ENCODE measurements at places on chromosomes 6 and 20.

- no peak for DNase-seq
Observed at GRCh38 chr6:143549221-143549948, 37.9 kb upstream of the FUCA2 start.

DNA sequence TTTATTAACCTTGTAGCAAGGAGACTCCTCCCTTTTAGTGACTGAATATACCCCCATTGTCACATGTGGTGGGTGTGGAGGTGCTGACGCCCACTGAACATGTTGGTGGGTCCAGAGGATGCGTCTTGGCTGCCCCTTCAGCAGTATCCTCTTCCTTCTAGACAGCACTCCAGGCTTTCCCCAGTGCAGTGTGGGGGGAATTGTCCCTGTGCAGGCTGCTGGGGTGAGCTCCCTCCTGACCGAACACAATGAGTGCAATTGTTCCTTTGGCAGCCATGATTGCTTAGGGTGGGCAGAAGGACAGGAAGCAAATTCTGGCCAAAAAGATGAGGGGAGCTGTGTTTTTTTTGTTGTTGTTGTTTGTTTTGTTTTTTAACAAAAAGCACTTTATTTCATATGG is 209.3 kb upstream of the PDE10A start:
- DNase-seq, result no peak

DNA sequence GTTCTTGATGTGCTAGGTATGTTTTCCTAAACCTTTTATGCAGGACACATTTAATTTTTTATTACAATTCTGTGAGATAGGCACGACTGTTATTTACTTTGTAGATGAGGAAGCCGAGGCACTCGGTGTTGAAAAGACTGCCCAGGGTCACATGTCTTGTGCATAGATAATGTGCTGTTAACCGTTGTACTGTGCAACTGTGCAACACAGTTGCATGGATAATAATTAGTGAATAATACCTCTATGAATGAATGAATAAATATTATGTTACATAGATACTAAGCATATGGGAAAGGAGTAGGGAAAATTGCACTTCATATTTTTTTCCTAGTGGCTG is 60.3 kb upstream of the DEK start:
- no peak for DNase-seq

GRCh38 chr6:106628658-106629102 is 618 bp downstream of the RTN4IP1 start:
- DNase-seq, result no peak

DNA sequence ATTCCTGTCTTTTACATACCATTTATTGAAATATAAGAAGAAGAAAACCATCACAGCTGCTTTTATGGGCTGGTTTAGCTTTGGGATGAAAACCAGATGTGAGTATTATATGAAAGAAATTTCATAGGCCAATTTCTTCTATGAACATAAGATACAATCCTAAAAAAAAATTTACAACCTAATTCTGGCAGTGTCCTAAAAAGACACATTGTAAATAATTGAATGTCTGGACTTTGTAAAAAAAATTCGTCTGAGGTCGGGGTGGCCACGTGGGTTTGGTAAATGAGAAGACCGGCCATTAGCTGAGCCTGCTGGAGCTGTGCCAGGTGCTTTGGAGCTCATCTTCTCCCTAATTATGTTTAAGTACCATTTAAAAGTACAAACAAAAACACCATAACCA is 26.8 kb downstream of the DACT2 start:
- DNase-seq, result no peak

DNA sequence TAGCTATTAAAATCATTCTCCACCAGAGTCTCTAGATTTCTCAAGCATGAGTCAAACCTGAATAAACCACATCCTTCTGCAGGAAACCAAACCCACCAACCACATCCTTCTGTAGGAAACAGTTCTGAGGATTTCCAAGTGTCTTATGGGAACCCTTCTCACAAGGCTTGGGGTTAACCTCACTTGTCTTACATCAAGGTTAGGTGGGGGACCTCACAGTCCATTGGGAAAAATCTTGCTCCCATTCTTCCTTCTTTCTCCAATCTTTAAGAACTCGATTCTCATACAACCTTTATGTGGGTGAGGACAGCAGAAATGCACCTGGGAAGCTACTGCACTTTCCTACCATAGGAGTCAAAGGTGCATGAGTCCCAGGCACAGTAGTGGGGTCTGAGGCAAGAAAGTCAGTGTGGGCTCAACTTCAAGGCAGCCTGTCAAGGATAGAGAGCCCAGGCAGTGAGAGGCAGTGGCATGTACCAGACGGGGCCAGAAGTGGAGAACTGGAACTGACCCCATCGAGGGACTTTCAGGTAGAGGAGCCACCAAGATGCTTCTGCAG is 114.5 kb downstream of the SLC22A3 start:
- peak; percentile 51 for DNase-seq

DNA sequence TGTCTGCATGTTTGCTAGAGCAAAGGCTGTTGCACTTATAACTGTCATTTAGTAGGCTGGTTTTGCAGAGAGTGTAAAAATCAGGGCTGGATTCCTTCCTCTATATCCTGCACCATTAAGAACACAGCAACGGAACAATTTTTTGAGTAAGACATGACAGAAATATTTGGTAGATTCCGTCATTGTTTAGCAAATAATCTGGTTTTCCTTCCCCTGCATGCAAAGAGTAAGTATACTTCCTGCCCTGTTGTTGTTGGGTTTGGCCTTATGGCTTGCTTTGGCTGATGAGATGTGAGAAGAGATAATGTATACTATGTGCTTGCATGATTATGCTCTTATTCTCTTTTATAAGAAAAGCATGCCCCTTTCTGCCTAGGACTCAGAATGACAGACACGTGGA is 23.8 kb downstream of the MANEA start:
- no peak for DNase-seq

GRCh38 chr6:20747991-20748390 is 213.7 kb downstream of the CDKAL1 start:
- no peak for DNase-seq

DNA sequence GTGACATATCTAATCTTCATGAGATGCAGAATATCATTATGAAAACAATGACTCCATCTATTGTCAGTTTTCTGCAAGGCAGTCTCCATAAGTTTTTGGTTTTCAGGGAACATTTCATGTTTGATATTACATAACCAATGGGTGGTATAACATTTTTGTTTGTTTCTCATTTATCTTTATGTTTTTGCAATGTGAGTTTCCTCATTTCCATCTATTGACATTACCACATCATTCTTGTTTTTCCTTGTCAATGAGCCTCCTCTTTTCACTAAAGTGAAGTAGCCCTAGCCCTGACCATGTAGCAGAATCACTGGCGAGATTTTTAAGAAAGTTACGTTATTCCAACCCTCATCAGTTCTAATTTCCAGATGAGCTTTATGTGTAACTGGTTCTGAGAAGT is 4.4 kb downstream of the EFHC1 start:
- no peak for DNase-seq

- DNase-seq, result no peak
Observed at GRCh38 chr6:36934901-36935300, 19.6 kb upstream of the PI16 start.

DNA sequence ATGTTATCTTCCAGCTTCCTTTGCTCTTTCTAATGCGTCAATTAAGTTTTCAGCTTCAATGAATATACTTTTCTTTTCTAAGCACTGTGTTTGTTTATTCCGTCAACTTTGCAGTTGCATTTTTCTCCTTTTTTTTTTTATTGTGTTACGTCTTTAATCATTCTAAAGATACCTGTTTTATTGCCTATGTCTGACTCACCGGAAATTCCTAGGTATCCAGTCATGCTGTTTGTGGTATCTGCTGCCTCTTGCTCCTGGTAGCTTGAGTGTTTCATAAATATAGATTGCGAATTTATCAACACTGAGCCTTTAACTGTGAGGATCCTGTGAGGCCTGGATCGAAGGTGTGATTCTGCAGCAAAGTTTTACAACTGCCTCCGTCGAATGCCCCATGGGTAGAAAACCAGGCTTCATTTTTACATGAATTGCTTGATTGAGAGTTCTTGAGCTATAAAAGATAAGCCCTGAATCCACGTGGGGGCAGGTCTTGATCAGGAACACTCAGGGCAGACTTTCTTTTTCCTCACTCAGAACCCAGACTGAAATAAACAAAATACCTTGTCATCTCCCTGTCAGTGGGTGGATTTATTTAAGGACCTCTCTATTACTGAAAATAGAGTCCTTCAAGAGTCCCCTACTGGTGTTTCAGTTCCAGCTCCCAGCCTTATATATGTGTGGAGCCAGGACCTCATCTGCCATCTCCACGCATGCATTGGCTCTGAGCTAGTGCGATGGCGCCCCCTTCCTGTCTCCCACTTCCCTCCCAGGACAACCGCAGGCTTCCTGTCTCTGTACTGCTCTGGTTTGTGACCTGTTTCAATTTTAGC is 60.1 kb upstream of the LRRC1 start:
- no peak for DNase-seq

- no peak for DNase-seq
Observed at GRCh38 chr6:159425421-159425820, 256.2 kb downstream of the FNDC1 start.

GRCh38 chr6:49121970-49122369 is 341.1 kb downstream of the MMUT start:
- no peak for DNase-seq

DNA sequence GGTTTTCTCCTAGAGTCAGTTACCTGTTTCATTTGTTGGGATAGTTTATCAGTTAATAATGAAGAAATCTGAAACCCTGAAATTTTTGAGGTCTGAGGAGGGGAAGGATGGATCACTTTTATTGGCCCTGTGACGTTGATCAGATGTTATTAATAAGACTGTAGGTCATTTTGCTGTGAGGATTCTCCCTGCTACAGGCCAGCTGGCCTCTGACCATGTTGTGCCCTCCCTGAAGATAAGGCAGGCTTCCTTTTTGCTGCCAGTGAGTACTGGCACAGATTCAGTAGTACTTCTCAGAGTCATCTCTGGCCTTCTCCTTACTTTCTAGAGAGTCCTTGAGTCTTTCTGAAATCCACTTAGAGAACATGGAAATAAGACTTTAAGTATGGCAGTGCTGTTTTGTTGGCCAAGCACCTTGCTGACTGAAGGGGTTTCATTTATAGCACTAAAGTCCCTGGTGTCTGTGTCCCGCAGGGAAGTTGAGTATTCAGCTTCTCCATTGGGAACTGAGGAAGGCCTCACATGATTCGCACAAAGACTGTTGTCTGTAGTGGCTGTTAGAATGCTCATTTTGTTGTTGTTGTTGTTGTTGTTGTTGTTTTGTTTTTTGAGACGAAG is 202.6 kb downstream of the DTNBP1 start:
- no peak for DNase-seq

DNA sequence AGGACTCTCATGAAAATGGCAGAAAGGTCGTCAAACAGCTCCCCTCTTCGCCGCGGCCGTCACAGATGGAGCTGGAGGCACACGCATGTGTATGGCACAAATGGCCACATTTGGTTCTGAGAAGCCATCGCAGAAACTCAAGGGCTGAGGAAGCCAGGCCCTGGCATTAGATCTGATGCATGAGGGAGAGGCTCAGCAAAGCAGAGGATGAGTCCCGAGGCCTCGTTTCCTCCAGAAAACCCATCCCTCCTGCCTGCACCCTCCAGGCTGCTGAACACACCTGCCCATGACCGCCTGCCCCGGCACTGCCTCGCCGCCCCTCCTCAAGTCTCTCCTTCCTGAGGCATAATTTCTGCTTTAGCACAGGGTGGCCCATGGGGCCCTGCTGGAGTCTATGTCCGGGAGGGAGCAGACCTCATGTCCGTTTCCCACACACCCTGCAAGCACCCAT is 240.3 kb downstream of the DLL1 start:
- no peak for DNase-seq

DNA sequence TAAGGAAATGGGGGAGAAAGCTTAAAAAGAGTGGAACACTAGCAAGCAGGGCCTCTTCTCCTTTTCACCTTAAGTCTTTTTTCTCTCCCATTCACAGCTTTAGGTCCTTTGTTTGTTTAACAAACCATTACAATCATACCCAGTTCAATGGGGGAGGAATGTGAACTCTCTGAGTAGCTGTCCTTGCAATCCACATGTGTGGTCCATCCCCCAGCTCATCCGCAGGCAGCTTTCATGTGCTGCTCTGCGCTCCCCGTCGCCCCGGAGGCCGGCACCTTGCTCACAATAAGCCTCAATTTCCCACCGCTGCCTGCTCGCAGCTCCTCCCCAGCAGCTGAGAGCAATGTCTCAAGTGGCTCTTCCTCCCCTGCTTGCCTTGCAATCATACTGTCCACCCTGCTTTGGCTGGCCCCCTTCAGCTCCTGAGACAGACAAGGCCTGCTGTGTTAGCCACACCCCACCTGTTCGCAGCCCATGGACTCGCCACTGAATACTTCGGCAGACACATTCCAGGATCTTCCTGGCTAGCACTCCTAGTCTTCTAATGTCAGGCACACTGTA is 49.1 kb downstream of the PLAGL1 start:
- no peak for DNase-seq

DNA sequence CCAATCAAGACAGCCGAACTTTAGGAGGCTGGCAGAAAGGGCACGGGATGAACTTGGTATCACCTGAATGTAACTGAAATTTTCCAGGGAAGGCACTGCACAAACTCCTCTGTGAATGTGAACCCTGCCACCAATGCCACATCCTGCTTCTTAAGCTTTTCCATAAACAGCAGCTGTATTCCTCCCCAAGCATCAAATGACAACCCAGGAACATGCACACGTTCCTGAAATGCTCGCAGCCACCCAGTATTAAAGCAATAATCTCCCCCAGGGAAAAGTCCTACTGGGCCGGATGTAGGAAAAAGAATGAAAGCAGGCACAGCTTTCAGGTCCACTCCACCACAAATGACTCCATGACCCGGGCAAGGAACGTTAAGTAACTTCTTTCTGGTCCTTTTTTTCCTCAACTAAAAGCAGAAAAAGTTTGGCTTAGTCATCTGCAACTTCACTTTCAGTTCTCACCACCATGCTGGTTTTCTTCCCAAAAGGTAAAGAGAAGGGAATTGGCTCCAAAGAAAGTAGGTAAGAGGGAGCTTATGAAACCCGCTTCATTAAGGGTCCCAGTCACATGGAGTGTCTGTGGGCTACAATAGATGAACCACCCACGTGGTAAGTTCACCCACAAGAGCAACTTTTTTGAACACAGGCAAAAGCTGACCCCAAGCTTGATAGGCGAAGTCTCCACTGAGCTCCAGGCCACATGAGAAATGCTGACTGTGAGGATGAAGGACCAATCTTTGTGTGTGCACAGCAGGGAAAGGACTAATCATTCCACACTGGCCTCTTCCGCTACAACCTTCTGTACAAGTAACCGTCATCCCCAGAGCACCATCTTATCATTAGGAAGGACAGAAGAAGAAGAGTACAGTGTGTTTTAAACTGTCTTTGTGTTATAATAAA is 90.1 kb downstream of the HIVEP2 start:
- DNase-seq, result no peak

DNA sequence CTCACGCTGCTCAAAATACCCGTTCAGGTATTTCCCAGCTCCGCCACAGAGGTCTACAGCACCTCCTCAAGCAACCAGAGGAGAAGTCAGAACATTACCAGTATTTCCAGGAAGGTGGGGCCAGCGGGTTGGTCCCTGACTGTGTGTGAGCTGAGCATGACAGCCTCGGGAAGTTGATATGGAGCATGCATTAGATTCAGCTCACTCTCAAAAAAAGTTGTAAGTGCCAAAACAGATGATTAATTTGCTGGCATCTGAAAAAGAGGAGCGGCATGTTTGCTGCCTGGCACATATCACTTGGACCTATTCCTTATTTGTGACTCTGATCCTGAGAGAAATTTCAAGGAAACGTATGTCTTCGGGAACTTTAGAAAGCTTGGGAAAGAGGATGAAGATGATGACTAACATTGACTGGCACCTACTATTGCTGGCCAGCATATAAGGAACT is 32.3 kb downstream of the ELOVL2 start:
- no peak for DNase-seq

GRCh38 chr6:12657884-12658283 is 58.7 kb upstream of the PHACTR1 start:
- DNase-seq, result no peak
